Anterior cingulate cortex (tissue), 58 donors: ENCODE measurements at places on chromosomes 3 and 15.

DNA sequence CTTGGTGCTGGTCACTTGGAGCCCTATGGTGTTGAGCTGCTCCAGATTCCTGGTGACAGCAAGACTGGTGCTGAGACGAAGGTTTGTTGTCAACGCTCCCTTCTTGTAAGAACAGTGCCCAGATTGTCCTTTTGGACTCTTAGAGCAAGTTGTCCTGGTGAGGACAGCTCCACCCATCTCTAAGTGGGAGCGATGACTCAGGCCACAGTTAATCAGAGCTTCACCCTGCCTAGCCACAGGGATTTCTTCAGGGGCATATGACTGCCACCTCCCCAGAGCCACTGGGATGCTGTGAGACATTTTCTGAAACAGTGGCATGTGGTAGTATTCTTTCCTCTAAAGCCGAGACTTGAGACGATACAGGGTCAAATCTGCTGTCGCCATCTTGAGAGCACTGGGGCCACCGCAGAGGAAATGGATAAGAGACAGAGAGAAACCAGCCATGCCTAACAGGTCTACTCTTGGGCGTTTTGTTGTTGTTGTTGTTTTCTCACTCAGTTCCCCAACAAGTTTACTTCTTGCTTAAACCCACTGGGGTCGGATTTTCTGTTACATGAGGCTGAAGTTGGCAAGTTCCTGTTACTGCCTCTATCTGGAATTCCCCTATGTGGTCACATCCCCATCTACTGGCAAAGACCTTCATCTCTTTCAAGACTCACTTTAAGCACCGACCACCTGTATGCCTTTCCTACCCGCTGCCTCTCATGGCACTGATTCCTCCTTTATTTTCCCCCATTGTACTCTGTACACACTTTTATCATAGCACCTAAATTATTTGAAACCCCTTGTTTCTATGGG is 16.0 kb upstream of the PCOLCE2 start:
- DNase-seq = no peak

- DNase-seq = no peak
Observed at GRCh38 chr3:47017504-47018268, 38.2 kb downstream of the NBEAL2 start.

- DNase-seq = peak; percentile 53
Observed at GRCh38 chr15:73683777-73684580, at the start of gene CD276. Gene CD276, plus strand, starts transcription at chr15:73684383. Its CDS starts 15,257 bp downstream, at chr15:73699640.

DNA sequence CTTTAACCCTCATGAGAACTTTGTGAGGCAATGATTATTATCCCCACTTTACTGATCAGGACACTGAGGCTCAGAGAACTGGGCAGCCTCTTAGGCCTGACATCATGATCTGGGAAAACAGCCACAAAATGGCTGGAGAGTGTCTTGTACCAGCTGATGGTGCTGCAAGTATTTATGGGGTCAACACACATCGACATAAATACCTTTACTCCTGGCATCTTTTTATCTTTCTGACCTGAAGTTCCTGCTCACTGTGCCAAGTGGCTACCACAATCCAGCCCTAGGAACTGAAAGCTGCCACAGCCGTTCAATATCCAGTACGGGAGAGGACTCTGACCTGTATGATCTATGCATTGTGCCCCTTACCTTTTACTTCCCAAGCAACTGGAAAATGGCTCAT is 29.2 kb upstream of the MUC13 start:
- no peak for DNase-seq

- DNase-seq = no peak
Observed at GRCh38 chr3:39166134-39166710, 12.8 kb upstream of the CSRNP1 start.

DNA sequence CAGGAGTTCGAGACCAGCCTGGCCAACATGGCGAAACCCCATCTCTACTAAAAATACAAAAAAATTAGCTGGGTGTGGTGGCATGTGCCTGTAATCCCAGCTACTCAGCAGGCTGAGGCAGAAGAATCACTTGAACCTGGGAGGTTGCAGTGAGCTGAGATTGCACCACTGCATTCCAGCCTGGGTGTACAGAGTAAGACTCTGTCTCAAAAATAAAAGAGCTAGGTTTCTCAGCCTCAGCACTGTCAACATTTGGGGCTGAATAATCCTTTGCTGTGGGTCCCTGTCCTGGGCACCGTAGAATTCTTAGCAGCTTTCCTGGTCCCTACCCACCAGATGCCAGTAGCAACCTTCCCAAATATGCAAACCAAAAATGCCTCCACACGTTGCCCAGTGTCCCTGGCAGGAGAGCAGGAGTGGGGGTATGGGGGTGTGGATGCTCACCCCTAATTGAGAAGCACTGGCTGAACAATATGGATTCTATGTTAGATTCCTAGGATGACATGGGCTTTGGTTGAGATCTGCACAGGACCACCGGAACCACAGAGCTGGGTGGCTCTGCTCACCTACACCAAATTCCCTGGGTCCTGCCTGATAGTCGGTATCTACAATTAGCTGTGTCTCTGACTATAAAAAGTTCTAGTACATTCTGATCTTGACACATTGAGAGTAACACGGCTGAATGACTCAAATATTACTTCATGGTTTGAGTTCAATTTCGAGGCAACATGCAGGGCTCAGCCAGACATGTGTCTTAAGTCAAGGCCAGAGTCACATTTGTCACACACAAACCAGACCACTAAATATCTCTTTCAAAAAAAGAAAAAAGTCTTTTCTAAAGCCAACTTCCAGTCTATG is 577.0 kb upstream of the MDFIC2 start:
- no peak for DNase-seq

GRCh38 chr3:50322386-50323091 is at the start of gene HYAL2:
Gene HYAL2, minus strand, starts transcription at chr3:50322745. Its CDS starts 2,256 bp downstream, at chr3:50320489.
- no peak for DNase-seq
